ENCODE measurements at places on chromosomes 16 and 17.

DNA sequence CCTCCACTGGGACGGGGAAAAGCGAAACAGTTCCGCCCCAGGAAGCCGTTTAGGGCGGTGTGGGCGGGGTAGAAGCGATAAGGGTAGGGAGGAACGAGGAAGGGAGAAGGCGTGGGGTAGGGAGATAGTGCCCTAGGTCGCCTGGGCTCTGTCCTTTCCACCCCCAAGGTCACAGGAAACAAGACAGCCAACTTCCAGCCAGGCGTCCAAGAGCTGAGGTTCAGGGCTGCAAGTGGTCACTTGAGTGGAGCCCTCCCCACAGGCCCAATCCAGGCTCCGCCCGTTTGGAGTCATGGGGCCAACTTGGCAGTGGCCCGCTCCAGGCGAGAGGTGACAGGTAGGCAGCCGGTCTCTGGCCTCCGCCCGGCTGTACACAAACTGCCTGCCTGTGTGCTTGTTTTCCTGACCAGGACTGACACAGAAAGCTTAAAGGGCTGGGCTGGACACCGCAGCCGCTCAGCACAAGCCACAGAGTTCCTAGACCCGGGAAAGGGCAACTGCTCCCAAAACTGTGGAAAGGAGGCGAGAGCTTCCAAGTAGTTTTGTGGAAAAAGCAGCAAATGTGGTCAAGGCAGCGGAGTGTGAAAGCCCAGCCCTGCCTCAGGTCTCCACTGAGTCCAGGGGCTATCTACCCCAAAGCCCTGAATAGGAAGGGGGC, at the start of gene RILP:
Gene RILP, minus strand, starts transcription at position 23 of the 658 bp plus-strand sequence. CDS start 62 bp downstream, outside the sequence.
- no peak for DNase-seq

DNA sequence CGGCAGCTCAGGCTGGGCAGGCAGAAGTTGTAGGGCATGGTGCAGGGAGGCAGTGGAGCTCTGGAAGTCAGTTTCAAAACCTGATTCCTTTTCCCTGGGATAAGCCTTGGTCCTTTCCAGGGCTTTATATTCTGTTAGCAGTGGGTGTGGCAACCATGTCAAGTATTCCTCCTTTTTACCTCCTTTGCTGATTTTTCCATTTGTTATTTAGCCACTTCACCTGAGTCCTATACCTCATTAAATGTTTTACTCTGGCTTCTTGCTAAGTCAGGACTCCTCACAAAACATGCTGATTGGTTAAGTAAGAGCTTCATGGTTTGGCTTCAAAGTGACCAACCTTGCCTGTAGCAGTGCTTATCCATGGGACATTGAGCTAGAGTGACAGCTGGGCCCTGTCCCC, at the start of gene KRT33B:
Gene KRT33B, minus strand, starts transcription at position 101 of the 400 bp plus-strand sequence. Its CDS starts 63 bp downstream, at position 38.
- no peak for DNase-seq

DNA sequence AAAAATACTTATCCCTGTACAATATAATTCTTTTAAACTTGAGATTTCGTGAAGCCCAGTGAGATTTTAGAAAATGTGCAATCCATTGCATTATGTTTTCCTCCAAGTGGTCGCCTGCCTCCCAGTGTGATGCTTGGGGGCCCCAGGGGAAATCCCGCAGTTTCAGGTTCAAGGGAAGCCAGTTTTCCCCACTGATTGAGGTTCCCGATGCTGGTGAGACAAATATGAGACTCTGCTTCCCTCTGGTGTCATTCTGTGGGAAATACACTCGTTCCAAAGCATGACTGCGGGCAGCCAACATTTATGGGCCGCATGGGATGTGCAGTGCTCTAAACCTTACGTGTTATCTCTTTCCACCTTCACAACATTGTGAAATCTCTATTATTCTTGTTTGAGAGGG, 200.8 kb downstream of the PRKCB start:
- peak; percentile 18 for DNase-seq

- no peak for DNase-seq
Measured at GRCh38 chr16:85755929-85756768, 5.3 kb upstream of the C16orf74 start.

DNA sequence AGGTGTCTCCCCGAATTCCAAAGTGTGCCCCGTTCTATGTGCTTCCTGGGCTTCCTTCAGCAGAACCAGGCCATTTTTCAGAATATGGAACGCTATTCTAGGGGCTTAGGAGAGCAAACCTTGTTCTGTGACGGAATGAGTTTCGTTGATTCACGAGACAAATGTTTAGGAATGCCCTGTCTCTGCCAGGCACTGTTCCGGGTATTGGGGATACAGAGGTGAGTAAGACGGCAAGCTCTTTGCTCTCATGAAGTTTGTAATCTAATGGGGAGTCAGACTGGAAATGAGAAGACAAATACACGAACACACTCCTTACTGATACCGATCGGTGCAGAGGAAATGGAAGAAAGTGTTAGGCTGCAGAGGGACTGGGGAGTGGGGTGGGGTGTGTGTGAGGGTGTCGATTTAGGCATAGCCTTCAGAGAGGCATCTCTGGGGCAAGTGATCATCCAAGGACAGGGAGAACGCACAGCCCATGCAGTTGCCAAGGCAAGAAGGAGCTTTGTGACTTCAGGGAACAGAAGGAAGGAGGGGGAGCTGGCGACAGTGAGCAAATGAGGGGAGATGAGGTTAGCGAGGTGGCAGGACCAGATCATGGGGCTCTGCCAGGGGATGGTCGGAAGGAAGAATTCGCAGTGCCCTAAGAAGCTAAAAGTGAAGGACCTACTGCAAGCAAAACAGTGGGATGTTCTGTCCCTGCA, 189.6 kb downstream of the MSI2 start:
- DNase-seq = no peak

GRCh38 chr16:50216231-50216630, 50.1 kb upstream of the ADCY7 start:
- no peak for DNase-seq

GRCh38 chr17:978103-979093, 1.2 kb downstream of the NXN start:
- no peak for DNase-seq

- DNase-seq = no peak
Measured at GRCh38 chr17:46796524-46796923, 22.0 kb downstream of the WNT3 start.

- no peak for DNase-seq
Measured at GRCh38 chr16:883781-884180, 83.2 kb upstream of the GNG13 start.

- no peak for DNase-seq
Measured at GRCh38 chr16:47524007-47524405, 62.9 kb downstream of the PHKB start.

GRCh38 chr17:17766077-17766743, 70.6 kb downstream of the SREBF1 start:
- no peak for DNase-seq

DNA sequence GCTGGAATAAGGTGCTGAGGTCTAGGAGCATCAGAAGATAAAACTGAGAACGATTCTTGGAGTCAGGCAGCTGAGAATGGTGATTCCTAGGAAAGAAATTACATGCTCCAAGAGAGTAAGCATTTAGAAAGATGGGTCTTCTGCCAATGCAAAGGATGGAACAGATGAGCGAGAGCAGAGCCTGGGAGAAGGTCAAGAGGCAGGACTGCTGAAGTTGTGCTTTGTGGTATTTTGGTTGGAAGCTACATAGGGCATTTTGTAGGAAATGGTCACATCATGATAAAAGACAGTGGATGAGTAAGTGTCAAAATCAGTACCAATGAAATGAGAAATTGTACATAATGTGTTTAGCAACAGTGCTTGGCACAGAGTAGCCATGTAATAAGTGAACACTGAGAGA, 1.4 kb upstream of the CRYM start:
- DNase-seq = no peak

- DNase-seq = no peak
Measured at GRCh38 chr16:17986991-17987390, 349.5 kb downstream of the NPIPA8 start.

DNA sequence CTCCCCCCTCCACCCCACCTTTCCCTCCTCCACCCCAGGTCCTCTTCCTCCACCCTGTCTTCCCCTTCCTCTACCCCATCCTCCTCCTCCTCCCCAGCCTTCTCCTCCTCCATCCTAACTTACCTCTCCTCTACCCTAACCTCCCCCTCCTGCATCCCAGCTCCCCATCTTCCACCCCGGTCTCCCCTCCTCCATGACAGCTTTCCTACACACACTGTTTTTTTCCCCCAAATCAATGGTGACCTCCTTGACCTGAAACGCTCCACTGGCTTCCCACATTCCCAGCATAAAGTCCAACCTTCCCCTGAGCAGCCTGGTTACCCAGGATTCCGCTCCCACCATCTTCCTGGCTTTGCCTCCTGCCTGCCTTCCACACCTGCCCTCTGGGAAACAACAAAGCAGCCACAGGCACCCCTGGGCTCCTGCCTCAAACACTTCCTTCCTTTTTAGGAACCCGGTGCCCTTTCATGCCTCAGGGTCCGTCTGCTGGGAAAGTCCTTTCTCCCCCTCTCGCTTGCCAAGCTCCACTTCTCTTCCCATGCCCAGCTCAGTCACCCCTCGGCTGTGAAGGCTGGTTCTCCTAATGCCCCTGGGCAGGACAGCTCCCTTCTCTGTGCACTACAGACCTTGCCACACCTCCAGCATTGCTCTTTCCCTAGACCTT, 2.1 kb downstream of the RGS9 start:
- no peak for DNase-seq

DNA sequence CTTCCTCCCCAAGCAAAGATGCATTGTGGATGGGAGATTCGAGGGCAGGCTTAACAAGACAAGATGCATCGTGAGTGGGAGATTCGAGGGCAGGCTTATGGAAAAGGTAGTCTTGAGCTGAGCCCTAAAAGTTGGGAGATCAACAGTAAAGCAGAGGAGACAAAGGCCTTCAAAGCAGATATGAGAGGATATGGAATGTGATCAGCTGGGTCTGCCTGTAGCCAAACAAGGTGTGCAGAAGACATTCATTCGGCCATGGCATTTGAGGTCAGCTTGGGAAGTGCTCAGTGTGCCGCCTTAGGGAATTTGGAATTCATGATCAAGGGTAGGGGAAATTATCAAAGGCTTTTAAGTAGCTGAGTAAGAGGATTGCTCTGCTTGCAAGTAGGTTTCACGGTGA, 39.5 kb downstream of the DNAH9 start:
- no peak for DNase-seq

- DNase-seq = no peak
Measured at GRCh38 chr17:80779961-80780380, 211.7 kb upstream of the CHMP6 start.

DNA sequence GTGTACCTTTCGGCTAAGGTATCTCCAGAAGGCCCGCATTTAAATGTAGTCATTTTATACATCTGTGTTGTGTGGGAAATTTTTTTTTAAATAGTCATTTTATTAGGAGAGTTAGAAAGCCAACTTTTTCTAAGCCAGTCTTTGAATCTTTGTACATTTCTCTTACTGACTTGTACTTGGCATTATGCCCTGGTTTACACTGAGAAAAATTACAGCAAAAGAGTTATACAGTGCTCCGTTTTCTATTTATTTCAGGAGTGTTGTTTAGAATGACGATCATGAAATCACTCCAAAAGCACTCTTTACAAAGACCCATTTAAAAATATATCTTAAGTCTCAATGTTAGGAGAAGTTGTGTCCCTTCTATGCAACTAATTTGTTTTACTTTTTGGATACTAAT, 91.8 kb downstream of the CYB561 start:
- no peak for DNase-seq

- no peak for DNase-seq
Measured at GRCh38 chr16:68749432-68749831, 12.3 kb downstream of the CDH1 start.

DNA sequence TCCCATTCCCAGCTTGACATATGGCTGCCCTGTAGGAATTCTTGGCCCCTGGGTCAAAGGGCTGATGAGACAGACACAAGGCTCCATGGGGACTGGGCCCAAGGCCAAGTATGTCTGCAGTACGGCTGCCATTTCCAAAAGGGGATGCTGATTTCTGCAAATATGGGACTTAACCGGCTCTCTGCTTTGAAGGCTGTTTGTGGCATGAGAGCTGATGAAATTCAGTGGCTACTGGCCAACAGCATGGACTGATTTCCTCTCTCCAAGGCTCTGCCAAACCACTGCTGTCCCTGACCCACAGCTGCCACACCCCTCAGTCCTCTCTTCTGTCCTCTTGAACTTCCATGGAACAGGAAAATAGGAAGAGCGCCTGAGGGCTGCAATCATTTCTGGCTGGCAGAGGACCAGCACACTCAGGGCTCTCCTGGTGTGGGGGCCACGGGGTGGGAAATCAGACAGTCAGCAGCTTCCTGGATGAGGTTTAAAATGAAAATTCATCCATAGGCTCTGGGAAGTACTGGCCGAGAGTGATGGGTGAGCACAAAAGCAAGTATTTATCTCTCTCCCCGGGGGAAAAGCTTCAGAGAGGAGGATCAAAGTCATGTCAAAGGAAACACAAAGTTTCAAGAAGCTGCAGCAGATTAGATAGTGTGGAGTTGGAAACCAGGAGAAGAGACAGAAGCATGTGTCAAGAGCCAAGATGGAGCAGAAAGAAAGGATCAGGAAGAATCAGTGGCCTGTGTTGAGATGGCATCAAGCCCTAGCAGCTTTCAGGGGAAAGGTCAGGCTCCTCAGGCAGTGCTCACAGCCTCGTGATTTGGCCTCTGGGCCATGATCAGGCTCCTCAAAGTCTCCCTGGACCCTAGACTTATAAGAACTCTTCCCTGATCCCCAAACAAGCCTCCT, 64.1 kb upstream of the SREBF1 start:
- no peak for DNase-seq

DNA sequence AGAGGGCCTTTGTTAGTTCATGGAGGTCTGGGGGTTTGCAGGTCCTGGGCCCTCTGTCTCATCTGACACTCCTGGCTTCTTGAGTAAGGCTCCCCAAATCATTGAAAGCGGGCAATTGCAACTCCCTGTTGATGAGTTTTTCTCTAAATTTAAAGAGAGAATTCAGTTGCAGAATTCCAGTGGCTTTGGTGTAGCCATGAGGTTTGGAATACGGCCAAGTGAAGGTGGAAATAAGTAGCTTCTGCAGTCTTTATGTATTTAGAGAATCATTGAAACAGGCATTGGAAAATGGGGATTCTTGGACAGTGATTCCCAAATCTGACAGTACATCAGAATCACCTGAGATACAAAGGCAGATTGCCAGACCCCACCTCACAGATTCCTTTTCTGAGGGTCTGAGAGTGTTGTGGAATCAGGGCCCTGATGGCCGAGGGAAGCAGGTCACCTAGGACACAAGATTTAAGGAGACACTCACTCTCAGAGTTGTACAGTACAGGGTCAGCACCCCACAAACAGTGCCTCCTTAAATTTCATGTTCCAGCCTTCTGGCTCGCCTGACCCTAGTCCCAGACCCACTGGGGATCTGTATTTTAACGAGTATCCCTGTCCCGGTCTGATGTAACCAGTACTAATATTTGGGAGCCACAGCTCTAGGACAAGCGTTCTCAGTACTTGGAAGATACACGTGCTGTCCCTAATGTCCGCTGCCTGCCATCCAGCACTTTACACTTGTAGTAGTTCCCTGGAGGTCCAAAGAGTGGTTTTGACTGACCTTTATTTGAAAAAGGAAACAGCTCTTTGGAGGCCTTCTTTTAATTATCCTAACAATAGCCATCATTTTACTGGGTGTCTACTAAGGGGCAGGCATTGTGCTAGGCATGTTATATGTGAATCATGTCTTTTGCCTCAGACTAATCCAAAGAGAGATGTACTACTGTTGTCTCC, 37.8 kb downstream of the YPEL2 start:
- DNase-seq = no peak
